Testis (tissue), 5 donors: ENCODE measurements at places on chromosomes 7 and 10. TPM values are rescaled to one million over a fixed set of nuclear protein-coding genes. Genes with fewer than 3 reads are reported as not detected.
A peak's percentile ranks its signal among the peaks of the same experiment; 100 is the strongest.

GRCh38 chr10:79440281-79440680 lies 5.1 kb downstream of the ZCCHC24 start:
- no peak for DNase-seq
- peaks cover 71% of the 10 kb centered on the region for H3K4me1 ChIP-seq
- H3K27me3 ChIP-seq, result no peaks in the 10 kb centered on the region
- no peaks in the 10 kb centered on the region for H3K36me3 ChIP-seq

- no peak overlapping the region for H3K4me3 ChIP-seq
- H3K36me3 ChIP-seq, result no peaks in the 10 kb centered on the region
- H3K27me3 ChIP-seq, result no peaks in the 10 kb centered on the region
Measured at GRCh38 chr7:683526-684205, 42.8 kb upstream of the DNAAF5 start.

- H3K4me1 ChIP-seq, result peaks cover 20% of the 10 kb centered on the region
- no peaks in the 10 kb centered on the region for H3K27me3 ChIP-seq
- no peak overlapping the region for H3K27ac ChIP-seq
- no peak overlapping the region for H3K4me3 ChIP-seq
- DNase-seq, result no peak
Measured at GRCh38 chr10:21289271-21289670, 236.2 kb downstream of the SKIDA1 start.

PON3 gene
- total RNA-seq, result 20.9 TPM

NUTM2E gene
- total RNA-seq, result 0.12 TPM

DNA sequence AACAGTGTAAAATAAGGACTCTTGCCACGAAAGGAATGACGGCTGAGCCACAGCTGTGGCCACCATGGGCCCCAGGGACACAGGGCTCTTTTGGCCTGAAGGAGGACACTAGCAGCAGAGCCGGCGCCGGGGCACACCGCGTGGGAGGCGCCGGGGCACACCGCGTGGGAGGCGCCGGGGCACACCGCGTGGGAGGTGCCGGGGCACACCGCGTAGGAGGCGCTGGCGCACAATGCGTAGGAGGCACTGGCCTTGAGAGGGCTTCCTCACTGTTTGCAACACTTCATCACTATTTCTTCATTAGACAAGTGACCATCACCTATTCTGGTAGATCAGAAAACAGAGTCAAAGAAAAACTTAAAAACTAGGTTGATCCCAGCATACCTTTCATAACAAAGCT lies 23.4 kb downstream of the ESYT2 start:
- H3K27ac ChIP-seq, result no peak overlapping the region
- H3K4me3 ChIP-seq, result no peak overlapping the region
- no peaks in the 10 kb centered on the region for H3K36me3 ChIP-seq
- no peak for DNase-seq
- no peaks in the 10 kb centered on the region for H3K27me3 ChIP-seq
- H3K4me1 ChIP-seq, result peaks cover 10% of the 10 kb centered on the region

- no peak overlapping the region for H3K4me3 ChIP-seq
- no peak overlapping the region for H3K27ac ChIP-seq
- no peaks in the 10 kb centered on the region for H3K4me1 ChIP-seq
- H3K27me3 ChIP-seq, result no peaks in the 10 kb centered on the region
- peak; percentile 53 for DNase-seq
Measured at GRCh38 chr7:49776994-49777393, 3.6 kb downstream of the VWC2 start.

- no peak overlapping the region for H3K27ac ChIP-seq
- H3K4me3 ChIP-seq, result no peak overlapping the region
- no peak for DNase-seq
- H3K27me3 ChIP-seq, result no peaks in the 10 kb centered on the region
- no peaks in the 10 kb centered on the region for H3K36me3 ChIP-seq
Measured at GRCh38 chr10:51251110-51251509, 176.8 kb downstream of the PRKG1 start.
